Stimulated activated naive B cell treated with anti-CD40 and anti-IgM and Interleukin-4, amounts not matched to agents 10 μg/mL and 1 μg/mL and 100 μg/mL, for 72 hours (primary cell): ENCODE measurements at places on chromosomes 7 and 10.
A peak's percentile ranks its signal among the peaks of the same experiment; 100 is the strongest.

DNA sequence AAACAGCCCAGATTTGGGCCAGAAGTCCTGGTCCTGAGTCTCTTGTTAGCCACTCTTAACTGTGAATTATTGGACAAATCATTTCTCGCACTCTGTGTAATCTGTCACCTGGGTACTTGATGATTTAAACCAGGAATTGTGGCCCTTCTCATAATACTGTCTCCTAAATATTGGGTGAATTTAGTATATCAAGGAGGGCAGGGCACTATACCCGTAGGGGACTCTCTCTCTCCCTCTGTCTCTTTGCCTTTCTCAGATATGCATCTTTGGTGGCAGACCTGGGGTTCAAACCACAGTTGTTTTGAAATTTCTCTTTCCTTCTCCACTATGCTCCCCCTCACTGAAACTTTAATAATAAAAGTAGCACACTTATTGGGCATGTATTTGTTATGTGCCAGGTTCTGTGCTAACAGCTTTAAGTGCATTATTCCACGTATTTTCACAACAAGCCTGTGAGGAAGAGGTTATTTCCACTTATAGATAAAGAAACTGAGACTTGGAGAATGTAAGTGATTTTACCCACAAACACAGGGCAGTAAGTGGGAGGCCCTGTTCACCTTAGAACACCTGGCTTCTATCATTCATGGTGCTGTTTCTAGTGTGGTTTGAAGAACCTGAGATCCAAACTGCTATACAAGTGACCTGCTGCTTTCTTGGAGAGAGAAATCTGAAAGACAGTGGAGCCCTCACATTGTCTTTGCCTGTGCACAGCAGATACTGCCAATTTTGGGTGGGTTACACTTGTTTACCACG lies 11.8 kb downstream of the FAS start:
- DNase-seq, result no peak

DNA sequence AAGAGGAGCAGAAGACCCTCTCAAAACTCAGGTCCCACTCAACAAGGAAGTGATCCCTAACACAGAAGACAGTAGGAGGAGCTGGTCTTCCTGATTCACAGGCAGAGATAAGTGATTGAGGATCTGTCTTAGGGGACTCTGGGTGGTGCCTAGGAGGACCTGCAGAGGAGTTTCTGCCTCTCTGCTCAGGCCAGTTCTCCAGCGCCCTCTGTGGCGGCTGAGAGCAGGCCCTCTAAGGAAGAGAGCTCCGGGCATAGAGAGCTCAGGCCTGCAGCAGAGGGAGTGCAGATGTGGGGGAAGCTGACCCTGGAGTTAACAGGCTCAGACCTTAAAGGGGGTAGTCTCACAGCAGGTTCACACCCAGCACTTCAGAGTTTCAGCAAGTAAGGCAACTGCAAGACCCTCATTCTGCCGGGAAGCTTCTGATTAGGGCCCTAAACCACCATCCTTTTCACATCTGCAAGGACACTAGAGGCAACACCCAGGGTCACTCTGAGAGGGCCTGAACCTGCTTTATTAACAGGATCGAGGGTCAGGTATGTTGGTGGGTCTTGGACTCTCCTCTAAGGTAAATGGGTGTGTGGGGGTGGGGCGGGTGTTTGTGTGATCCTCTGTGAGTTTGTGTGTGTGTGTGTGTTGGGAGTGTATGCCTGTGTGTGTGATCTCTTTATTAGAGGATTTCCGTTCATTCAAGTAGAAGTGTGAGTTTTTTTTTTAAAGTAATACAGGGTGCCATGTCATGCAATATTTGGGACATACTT lies 57.6 kb upstream of the TARP start:
- no peak for DNase-seq

DNA sequence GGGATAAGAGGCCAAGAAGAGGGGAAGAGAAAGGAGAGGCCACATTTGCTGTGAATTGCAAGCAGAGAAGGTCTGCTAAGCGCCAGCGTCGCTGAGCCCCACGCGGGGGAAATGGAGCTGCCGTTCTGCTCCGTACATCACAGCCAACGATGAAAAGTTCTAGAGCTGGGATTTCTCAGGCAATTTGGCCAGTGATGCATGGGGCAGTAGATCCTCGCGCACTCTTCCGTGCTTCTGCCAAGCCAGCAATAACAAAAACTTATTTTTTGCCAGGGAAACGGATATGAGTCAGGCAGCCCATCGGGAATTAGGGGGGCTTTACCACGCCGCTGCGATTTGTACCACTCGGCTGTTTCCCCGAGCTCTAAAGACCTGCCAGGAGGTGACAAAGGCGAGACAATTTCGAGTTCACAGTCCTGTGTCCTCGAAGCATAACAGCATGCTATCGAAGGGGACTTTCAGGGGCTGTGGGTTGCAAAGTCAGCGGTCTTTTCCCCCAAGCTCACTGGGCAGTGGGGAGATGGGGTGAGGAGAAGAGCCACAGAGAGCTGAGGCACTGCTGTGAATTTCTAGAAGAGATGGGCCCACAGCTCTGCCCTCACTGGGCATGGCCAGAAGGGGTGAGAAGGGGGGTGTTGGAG lies 30.0 kb upstream of the SLF2 start:
- DNase-seq, result no peak

DNA sequence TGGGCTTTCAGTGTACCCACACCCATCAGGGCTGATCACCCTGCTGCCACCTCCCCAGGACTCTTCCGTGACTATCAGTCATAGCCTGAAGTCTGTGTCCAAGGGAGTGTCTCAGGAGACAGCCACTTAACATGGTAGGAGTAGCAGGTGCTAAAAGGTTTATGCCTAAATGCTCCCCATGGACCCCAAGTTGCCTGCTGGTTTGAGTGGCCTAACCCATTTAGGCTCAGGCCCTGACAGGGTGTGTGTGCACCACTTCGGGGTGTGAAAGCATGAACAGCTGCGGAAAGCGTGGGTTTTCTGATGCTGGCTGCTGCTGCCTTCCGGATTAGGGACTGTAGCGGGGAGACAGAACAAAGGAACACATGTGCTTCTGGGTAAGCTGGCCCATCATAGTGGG lies 93.2 kb upstream of the SAMD8 start:
- no peak for DNase-seq

DNA sequence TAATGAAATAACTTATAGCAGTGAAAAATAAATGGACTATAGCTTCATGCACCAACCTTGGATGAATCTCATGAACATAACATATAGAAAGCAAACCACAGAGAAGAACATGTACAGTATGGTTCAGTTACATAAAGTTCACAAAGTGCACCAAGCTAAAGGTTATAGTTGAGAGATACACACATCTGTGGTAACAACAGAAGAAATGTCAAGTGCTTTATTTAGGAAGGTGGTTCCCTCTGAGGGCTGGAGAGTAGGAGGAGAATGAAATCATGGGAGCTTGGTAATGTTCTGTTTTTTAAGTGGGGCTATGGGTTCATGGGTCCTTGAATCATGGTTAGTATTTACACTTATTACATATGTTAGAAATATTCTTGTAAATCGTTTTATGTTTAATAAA lies 323.3 kb downstream of the PHTF2 start:
- DNase-seq, result no peak

GRCh38 chr7:121237601-121238000 lies 91.2 kb upstream of the WNT16 start:
- no peak for DNase-seq

DNA sequence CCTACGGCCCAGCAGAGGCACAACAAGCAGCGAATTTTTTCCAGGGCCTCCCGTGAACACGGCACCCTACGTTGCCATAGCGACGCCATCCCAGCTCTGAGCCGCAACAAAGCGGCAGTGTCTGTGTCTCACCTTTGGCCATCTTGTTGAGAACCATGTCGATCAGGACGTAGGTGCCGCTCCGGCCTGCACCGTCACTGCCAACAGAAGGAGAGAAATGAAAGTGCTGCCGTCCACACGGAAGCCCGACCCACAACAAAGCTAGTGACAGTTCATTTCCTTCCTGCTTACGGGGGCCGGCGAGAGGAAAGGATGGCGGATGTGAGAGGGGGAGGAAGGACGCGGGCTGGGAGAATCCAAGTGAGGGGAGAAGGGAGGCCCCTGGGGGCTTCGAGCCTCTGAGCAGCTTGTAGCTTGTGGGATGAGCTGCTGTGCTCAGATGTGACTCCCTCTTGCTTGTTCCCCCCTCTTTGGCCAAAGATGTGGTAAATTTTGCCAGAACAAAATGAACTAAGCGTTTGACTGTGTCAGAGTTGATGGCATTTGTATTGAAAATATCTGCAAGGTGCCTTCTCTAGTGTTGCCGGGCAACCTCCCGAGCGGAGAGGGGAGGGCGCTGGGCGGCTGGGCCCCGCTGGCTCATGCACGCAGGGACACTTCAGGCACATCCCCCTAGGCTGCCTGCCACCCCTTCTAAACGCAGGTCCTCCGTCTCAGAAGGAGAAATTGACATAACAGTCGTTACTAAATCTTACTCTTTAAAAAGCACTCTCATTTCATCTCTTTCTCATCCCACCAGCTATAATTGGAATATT lies 232.2 kb downstream of the DNAJB6 start:
- DNase-seq, result peak; percentile 61

DNA sequence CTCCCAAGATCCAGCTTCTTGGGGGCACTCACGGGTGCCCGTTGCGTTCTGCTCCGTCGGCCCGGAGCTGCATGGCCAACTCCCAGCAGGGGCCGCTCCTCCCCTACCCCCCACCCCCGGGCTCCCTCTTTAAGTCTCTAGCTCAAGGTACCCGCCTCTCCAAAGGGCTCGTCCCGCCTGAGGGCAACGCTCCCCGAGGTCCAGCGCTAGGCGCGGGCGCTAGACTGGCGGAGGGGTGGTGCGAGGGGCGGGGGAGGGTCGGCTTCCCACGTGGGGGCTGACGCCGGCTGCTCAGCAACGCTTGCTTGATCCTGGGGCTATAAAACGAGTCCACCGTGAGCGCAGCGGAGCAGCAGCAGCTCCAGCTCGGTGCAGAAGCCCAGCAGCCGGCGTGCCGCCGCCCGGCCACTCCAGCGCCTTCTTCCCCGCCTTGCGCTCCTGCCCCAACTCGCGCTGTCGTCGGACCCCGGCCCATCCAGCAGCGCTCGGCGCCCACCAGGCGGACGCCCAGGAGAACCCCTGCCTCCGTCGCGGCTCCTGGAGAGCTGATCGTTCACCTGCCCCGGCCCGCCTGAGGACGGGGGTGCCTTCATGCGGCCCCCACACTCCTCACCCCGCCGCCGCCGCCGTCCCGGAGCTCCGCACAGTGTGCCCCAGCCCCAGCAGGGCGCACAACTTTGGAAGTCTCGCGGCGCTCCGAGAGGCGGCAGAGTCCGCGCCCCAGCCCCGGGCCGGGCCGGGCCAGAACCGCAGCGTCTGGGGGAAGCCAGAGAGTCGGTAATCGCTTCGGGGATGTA lies at the start of gene ADRA2A:
Gene ADRA2A, plus strand, starts transcription at position 348 of the 797 bp plus-strand sequence. CDS start 968 bp downstream, outside the sequence.
- DNase-seq, result peak; percentile 21

- no peak for DNase-seq
Observed at GRCh38 chr7:28708033-28708951, 249.8 kb downstream of the TRIL start.

DNA sequence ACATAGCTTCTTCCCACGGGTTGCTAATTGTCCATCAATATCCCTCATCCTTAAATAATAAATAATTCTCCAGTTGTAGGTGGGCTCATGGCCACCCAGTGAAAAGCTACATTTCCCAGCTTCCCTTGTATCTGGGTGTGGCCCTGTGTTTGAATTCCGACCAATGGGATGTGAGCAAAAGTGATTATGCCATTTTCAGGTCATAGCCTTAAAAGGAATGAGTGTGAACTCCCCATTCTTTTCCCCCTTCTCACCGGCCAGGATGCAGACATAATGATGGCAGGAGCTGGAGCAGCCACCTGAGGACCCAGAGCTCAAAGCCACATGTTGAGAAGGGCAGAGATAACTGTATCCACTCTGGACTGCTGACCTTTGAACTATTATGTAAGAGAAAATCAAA lies 30.3 kb upstream of the CALU start:
- no peak for DNase-seq

- DNase-seq, result no peak
Observed at GRCh38 chr10:61465901-61466632, 12.9 kb upstream of the TMEM26 start.

- no peak for DNase-seq
Observed at GRCh38 chr7:76057813-76058145, 9.9 kb downstream of the MDH2 start.

- DNase-seq, result no peak
Observed at GRCh38 chr7:101754424-101755159, 62.8 kb upstream of the CUX1 start.

DNA sequence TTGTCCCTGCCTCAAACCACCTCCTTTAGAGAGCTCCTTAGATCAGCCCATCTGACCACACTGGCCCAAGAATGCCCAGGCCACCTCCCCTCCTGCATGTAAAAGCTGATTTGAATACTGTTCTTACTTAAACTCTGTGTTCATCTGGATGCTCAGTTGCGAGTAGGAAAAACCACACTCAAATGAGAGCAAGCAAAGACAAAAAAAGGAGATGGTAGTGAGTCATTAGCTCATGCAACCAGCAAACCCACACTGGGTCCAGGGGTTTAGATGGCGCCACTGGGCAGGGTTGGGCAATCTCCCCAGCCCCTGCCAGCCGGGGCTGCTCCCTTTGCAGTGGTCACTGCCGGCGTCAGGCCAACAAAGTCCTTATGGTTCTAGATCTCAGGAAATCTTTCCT lies 32.7 kb downstream of the TSPAN15 start:
- no peak for DNase-seq

DNA sequence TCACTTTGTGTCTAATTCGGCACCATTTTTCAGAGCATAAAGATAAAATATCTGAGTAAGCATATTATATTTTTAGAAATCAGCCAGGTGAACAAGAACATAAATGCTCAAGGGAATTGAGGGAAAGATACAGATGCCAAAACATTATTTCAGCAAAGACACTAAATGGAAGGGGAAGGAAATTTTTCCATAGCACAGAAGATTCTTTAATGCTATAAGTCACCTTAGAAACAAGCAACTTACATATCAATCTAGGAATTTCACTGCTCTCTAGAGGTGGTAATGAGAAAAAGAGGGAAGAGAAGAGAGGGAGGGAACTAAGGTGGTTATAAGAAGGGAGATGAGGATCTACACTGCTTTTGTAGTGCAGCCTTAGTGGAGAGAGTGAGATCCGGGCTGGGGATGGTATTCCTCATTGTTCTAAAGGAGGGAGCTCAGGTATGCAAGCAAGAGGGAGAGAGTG lies 20.4 kb downstream of the ZNF365 start:
- DNase-seq, result no peak

- DNase-seq, result no peak
Observed at GRCh38 chr10:17213646-17214349, 12.3 kb upstream of the TRDMT1 start.

DNA sequence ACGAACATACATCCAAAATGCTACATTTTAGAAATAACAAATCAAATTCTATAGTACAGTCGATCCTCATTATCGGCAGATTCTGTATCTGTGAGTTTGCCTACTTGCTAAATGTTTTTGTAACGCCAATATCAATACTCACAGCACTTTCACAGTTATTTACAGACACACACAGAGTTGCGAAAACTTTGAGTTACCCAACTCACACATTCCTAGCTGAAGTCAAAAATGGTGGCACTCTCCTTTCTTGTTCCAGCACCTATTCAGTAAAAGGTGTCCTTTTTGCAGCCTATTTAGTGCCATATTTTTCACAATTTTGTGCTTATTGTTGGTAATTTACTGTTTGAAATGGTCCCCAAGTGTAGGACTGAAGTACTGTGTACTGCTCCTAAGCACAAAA lies 161.7 kb downstream of the AKR1D1 start:
- no peak for DNase-seq
